ENCODE measurements at places on chromosomes 5 and 9. TPM values are rescaled to one million over a fixed set of nuclear protein-coding genes. Genes with fewer than 3 reads are reported as not detected.

The WHRN gene
- 6.5 TPM for total RNA-seq

The NR6A1 gene
- total RNA-seq: 0.44 TPM

The PRDM9 gene
- total RNA-seq: not detected

The WNT8A gene
- not detected for total RNA-seq

The SLC4A9 gene
- total RNA-seq: 0.07 TPM

The PCDHA1 gene
- not detected for total RNA-seq

The FCN2 gene
- total RNA-seq: not detected

The GHR gene
- total RNA-seq: not detected

DNA sequence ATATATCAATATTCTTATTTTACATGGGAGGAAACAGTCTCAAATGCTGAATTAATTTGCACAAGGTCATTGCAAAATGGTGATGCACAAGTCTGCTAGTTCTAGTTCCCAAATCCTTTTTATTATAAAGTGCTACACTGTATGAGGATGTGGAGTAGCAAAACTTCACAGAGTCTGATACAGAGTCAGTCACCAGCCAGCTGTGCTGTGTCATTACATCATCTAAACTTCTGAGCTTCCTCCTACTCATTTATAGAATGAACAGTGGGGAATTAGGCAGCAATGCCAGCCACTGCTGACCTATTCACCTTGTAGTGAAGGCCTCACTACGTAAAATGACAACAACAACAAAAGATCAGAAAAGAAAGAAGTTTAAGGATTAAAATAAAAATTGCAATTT, 357.8 kb downstream of the TMEM167A start:
- DNase-seq: no peak

GRCh38 chr9:114790521-114790920, 15.3 kb downstream of the TNFSF15 start:
- no peak for DNase-seq

DNA sequence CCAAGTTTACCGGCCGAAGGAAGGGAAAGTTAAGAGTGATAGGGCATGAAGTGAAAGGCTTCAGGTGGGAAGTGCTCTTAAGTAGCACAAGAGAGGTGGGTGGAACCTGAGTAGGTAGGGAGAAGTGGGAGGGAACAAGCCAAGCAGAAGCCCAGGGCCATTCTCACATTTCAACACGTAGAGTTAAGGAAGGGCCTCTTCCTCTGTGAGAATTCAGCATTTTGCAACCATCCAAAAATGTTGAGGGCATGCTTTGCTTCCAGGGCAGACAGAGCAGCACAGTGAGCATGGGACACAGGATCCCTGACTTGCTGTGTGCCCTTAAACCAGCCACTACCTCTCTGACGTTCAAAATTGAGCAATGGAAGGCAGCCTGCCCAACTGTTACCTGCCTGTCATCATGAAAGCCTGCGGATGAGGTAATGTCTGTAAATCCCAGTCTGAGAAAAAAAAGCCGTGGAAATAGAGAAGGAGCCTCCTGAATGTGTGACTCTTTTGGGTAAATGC, 3.3 kb downstream of the CYFIP2 start:
- peak; percentile 49 for DNase-seq

- peak; percentile 34 for DNase-seq
These were observed 10.7 kb upstream of the SLC22A4 start for GRCh38 chr5:132283423-132284043.

GRCh38 chr5:57476601-57477056, 6.0 kb downstream of the ACTBL2 start:
- DNase-seq: no peak

- DNase-seq: no peak
These were observed 186.1 kb downstream of the PDZD2 start for GRCh38 chr5:31824869-31825517.

DNA sequence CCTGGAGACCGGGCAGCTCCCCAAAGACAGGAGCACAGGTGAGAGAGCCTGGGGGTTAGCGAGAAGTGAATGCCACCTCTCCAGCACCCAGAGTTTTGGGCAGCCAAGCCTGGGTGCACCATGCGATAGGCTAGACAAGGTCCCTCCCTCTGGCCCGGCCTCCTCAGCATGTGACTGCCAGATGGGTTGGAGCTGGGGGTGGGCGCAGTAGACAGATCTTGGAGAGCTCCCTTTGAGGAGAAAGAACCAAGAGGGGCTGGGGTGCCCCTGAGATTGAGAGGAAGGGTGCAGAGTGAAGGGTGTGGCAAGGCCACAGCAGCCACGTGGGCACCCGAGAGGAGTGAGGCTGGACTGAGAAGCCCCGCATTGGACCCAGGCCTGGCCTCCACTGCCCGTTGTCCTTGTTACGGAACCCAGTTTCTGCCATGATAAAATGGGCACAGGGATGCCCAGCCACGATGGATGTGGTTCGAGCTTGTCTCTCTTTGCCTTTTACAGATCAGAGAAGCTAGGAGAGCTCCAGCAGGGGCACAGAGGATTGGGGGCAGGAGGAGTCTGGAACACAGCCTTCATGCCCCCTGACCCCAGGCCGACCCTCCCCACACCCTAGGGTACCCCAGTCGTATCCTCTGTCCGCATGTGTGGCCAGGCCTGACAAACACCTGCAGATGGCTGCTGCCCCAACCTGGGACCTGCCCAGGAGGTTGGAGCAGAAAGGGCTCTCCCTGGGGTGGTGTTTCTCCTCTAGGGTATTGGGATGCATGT, 1.4 kb downstream of the TMEM141 start:
- DNase-seq: no peak

DNA sequence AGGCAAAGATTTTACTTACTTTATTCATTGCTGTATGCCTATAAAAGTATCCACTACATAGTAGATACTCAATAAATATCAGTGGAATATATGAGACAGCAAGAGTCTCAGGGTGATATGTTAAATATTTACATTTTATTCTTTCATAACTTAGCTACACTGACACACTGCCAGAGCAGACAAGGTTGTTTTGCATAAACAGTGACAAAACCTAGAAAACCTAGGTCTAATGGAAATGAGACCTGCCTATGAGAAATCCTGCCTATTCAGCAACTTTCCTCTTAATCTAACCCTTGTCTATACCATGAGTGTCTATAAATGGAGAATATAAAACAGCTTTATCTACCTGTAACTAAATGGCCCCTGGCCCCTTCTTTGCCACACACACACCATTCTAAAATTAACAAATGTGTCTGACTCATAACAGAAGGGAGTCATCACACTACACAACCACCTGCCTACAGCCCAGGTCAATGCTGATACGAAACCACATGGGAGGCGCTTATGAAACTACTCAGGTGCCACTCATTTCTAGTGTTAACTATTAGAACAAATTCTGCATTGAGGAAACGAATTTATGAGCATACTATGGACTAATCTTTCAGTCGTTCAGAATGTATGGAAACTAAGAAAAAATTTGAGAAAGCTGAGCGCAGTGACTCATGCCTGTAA, 60.3 kb downstream of the UBAP2 start:
- DNase-seq: peak; percentile 63

DNA sequence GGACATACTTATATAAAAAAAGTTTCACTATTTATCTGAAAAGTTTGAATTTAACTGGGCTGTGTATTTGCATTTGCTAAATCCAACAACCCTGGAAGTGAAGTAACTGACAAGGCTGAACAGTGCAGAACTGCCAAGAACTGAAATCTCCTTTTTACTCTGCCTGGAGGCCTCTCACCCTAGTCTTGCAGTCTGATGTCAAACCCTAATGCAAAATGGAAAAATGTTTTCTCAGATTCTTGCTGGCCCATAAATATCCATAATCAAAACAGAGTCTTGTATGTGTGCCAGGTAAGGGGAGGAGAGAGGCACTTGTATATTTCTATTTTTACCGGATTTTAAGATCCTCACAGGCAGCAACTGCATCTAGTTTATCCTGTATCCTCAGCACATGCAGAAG, 432.7 kb upstream of the KLF4 start:
- DNase-seq: no peak

DNA sequence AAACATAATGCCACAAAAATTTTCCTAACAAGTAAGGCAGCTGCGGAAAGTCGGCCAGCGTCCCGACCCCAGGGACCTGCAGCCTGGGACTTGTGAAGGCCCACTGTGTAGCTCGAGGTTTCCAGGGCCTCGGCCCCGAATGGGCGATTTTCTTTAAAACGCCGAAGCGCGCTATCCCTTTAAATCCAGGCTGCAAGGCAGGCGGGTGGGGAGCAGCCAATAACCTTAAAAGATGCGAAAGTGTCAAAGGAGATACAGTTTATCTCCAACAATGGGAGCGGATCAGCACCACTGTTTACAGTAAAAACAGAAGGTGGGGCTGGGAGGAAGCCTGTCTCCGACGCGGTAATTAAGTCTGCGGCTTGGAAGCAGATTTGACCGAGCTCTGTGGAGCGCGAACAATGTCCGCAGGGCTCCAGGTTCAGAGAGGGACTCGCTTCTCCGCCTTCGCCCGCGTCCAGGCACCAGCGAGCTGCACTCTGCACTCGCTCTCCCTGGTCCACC, 1.7 kb upstream of the ZSWIM6 start:
- DNase-seq: peak; percentile 50

DNA sequence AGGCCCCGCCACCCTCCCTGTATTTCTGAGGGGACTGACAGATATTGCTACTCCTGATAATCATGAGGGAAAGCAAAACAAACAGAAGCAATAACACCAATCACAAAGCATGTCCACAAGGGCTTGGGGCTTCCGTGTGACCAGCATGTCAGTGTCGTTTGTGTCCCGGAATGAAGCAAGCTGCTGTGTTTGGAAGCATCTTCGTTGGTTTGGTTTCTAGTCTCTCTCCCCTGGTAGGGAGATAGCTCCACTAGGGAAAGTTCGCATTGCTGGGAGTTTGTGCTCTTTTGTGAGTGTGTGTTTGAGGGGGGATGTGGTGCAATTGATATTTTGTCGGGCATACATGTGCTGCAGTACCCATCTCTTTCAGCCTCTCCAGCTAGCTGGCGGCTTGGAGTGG, 1.4 kb downstream of the GRIA1 start:
- no peak for DNase-seq

- no peak for DNase-seq
These were observed 420.9 kb downstream of the IRX2 start for GRCh38 chr5:2330325-2331130.

DNA sequence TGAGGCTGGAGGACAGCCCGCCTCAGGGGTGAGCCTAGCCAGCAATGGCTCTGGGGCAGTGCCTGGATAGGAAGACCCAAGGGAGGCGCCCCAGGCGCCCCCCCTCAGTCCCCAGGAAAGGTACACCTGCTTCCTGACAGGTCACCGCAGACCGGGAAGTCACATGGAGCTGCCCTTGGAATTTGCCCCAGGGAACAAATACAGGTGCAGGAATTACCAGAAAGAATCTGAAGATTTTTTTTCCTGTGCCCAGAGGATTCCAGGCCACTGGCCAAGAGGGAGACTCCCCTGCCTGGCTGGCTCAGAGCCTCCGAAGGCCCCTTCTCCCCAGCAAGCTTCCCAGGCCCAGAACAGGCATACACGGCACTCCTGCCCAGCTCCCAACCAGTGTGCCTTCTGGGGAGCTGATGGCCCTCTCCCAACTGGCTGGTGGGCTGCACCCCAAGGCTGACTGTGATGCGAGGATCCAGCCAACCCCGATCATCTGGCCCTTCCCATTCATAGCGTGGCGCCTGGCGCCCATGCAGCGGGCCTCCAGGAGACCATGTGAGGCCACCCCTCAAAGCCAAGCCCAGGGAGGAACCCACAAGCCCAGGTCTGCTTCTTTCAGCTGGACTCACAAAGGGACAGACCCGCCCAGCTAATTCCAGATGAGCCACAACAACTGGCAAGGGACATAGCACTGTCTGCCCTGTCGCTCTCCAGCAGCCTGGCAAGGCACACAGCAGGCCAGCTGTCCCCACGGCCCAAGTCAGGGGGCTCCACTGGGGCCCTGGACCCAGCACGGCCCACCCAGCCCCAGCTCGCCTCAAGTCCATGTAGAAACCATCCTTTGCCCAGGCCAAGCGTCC, 2.3 kb downstream of the TPRN start:
- no peak for DNase-seq

GRCh38 chr5:157924931-157925729, 66.2 kb upstream of the CLINT1 start:
- no peak for DNase-seq

DNA sequence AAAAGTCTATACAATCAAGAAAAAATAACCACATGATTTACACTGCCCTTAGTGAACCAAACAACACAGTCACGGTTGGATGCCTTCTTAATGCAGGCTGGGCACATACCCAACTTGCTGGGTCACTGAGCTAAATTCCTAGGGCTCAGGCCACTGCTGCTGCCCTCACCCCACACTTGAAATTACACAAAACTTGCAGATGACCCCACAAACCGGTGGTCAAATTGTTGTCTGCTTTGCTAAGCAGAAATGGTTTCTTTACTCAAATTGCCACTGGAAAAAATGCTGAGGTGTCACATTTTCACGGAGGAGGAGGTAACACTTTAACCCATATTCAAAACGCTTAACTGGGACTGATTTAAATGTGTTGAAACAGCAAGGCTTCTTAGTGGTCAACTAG, 62.4 kb downstream of the HMHB1 start:
- DNase-seq: no peak

- DNase-seq: no peak
These were observed 40.4 kb downstream of the SPARC start for GRCh38 chr5:151646334-151646733.

DNA sequence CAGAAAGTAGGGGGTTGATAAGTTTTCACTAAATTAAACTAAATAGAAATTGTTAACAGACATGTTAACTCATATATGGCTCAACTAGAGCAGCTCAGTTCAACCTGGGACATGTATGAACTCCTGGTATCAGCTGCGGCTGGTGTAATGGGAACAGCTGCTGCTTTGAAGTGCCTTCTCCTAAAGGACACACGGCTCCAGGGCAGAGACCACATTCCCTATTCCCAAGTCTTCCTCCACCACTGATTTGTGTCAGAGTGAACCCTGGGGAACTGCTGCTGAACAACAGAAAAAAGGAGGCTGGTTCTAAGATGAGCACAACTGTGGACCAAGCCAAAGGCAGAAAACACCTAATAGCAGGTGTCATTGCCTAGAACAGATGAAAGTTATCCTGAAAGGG, 71.1 kb downstream of the MAPKAP1 start:
- no peak for DNase-seq

DNA sequence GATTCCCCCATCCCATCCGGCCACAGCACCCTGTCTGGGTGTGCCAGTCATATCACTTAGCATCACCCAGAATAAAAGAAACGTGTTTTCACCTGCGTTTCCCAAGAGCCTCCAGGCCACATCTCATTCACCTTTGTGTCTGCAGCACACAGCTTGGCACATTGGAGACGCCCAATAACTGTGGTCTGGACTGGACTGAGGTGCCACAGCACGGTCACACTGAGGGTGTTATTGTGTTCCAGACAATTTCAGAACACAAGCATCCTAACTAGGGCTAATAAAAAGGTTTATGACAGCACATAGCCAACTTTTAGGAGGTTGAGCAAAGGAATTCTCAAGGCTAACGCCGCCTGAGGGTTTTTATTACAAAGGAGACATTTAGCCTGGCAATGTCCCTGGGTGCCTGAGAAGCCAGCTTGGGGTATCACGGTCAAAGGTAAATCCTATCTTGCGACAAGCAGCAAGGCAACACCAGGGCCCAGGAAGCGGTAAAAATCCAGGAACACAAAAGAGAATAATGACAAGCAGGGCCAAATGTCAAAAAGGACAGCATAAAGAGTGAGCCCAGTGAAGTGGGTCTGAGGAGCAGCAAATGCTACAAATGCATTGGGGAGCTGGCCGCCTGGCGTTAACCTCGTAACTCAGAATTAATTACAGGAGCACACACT, 3.4 kb downstream of the EPB41L4B start:
- DNase-seq: no peak

GRCh38 chr5:59810041-59810440, 83.5 kb downstream of the PDE4D start:
- peak; percentile 56 for DNase-seq
